Activated naive CD8-positive, alpha-beta T cell treated with anti-CD3 and anti-CD28 coated beads, Interleukin-2, amount 50 U/mL, for 24 hours (primary cell): ENCODE measurements at places on chromosomes 6 and 20.
A peak's percentile ranks its signal among the peaks of the same experiment; 100 is the strongest.

GRCh38 chr20:57714409-57715267 lies 4.8 kb upstream of the PMEPA1 start:
- no peaks in the 10 kb centered on the region for H3K36me3 ChIP-seq
- no peak for DNase-seq
- H3K27me3 ChIP-seq = no peaks in the 10 kb centered on the region
- H3K27ac ChIP-seq = no peak overlapping the region
- H3K4me1 ChIP-seq = peaks cover 32% of the 10 kb centered on the region

GRCh38 chr20:55140631-55141030 lies 665.2 kb downstream of the DOK5 start:
- H3K4me3 ChIP-seq = no peak overlapping the region
- no peak for DNase-seq
- no peaks in the 10 kb centered on the region for H3K27me3 ChIP-seq
- no peak overlapping the region for H3K27ac ChIP-seq
- no peaks in the 10 kb centered on the region for H3K36me3 ChIP-seq
- no peaks in the 10 kb centered on the region for H3K4me1 ChIP-seq

- DNase-seq = no peak
- H3K4me1 ChIP-seq = no peaks in the 10 kb centered on the region
- no peaks in the 10 kb centered on the region for H3K36me3 ChIP-seq
- no peak overlapping the region for H3K27ac ChIP-seq
Measured at GRCh38 chr6:3830806-3831205, 18.4 kb upstream of the FAM50B start.

GRCh38 chr6:4506223-4506622 lies 270.0 kb upstream of the CDYL start:
- H3K27me3 ChIP-seq = peaks cover 24% of the 10 kb centered on the region
- no peak overlapping the region for H3K27ac ChIP-seq
- DNase-seq = no peak
- no peak overlapping the region for H3K4me3 ChIP-seq
- H3K4me1 ChIP-seq = no peaks in the 10 kb centered on the region

DNA sequence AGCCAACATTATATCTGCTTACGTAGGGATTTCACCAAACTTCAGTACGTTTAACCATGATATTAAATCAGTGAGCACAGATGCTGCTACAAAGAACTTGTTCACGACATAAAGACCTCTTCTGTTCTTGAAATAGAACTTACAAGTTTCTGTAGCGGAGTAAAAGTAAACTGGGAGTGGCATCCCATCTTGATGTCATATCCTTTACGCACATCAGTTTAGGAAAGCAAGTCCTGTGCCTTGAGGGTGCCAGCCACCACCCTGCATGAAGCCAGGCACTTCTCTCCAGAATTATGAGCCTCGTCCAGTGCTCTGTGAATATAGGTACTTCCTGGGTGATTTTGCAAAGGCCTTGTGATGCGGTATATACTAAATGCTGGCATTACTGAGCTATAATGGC lies 122.6 kb downstream of the BTBD3 start:
- no peak overlapping the region for H3K27ac ChIP-seq
- no peak overlapping the region for H3K4me3 ChIP-seq
- H3K27me3 ChIP-seq = no peaks in the 10 kb centered on the region
- DNase-seq = no peak

DNA sequence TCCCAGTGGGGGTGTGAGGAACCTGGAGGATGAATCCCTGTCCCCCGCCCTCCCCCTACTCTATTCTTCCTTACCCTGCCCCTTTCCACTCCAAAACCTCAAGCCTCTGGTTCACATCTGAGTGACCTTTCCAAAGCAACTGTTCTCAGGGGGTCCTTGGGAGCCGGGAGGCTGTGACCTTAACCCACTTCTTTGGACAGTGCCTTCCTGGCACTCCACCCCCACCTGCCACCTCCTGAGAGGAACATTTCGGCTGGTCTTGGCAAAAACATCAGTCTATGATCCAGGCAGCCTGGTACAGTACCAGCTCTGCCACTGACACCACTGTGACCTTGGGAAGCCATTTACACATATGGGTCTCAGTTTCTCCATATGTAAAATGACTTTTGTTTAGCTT lies 121.7 kb downstream of the MRPL14 start:
- H3K4me3 ChIP-seq = no peak overlapping the region
- peaks cover 49% of the 10 kb centered on the region for H3K27me3 ChIP-seq
- DNase-seq = no peak
- H3K27ac ChIP-seq = no peak overlapping the region
- peaks cover 20% of the 10 kb centered on the region for H3K4me1 ChIP-seq

DNA sequence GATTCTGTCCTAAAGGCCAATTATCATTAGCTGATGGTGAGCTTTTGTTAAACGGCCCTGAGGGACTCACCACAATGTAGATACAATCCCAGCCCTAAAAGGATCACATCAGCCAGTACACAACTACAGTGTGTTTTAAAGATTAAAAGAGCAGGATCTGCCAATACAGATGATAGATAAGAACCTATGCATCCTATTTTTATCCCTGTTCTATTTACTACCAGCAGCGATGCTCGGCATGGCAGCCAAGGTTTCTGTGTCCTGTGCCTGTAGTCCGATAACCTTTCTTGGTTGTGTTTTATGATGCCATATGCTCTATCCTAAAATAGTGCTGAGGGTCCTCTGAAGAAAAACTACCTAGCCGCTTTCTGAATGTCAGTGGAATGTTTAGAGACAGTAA lies 289.4 kb downstream of the PHACTR1 start:
- H3K36me3 ChIP-seq = no peaks in the 10 kb centered on the region
- H3K27me3 ChIP-seq = peaks cover 10% of the 10 kb centered on the region
- no peak for DNase-seq
- H3K4me3 ChIP-seq = no peak overlapping the region
- H3K27ac ChIP-seq = no peak overlapping the region

DNA sequence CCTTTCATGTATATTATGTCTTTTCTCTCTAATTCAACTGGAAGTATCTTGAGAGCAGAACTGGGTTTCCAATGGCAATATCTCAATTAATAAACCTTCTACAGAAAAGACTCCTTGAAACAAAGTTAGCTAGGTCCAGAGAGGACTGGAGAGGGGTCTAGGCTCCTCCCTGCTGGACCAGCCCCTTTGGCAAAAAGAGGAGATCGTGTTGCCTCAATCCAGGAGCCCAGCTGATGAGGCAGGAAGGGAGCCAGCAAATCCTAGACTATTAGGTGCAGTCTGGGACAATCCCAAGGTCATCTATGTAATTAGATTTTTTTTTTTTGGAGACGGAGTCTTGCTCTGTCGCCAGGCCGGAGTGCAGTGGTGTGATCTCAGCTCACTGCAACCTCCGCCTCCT lies 21.9 kb downstream of the BCL2L1 start:
- no peak for DNase-seq
- no peaks in the 10 kb centered on the region for H3K27me3 ChIP-seq
- peaks cover 72% of the 10 kb centered on the region for H3K36me3 ChIP-seq
- H3K27ac ChIP-seq = peak overlapping the region; percentile 70
- peaks cover 75% of the 10 kb centered on the region for H3K4me1 ChIP-seq

DNA sequence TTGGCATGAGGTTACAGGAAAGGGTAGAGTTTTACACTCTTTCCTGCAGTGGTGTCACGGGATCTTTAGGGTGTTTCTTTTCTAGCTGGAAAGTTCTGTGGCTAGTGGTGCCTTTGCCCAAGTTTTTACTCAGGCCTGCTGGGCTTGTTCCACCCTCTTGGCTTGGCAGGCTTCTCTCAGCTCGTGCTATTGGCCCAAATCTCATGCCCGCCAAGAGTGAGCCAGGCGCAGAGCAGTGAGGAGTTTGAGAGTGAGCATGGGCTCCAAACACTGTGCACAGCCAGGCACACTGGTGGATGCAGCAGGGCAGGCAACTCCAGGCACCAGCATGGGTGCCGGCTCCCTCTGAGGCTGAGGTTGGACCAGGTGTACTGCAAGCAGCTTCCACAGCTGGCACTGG lies 206.5 kb downstream of the SAMD5 start:
- no peak overlapping the region for H3K27ac ChIP-seq
- no peak overlapping the region for H3K4me3 ChIP-seq
- no peak for DNase-seq
- H3K36me3 ChIP-seq = no peaks in the 10 kb centered on the region

- no peak overlapping the region for H3K27ac ChIP-seq
- H3K36me3 ChIP-seq = peaks cover 11% of the 10 kb centered on the region
Measured at GRCh38 chr6:127963495-127963894, 62.6 kb upstream of the THEMIS start.

DNA sequence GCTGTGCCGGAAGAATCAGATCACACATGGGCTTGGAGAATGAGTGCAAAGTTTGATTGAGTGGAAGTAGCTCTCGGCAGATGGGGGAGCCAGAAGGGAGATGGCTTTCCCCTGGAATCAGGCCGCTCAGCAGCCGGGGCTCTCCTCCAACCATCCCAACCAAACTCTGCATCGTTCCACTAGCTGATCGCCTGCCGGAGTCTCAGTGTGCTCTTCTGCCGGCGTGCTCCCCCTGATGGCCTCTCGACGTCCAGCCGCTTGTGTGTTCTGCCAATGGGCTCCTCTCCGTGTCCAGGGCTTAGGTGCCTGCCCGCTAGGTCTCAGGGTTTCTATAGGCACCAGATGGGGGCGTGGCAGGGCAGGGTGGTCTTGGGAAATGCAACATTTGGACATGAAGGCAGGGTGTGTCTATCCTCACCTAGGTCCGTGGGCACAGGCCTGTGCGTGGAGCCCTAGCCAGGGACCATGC lies 4.9 kb upstream of the BIRC7 start:
- no peak for DNase-seq
- H3K27me3 ChIP-seq = peaks cover 36% of the 10 kb centered on the region
- H3K27ac ChIP-seq = no peak overlapping the region
- H3K4me1 ChIP-seq = peaks cover 5% of the 10 kb centered on the region
- H3K36me3 ChIP-seq = no peaks in the 10 kb centered on the region

- no peak overlapping the region for H3K4me3 ChIP-seq
- H3K27me3 ChIP-seq = no peaks in the 10 kb centered on the region
- H3K4me1 ChIP-seq = peaks cover 43% of the 10 kb centered on the region
- H3K27ac ChIP-seq = no peak overlapping the region
- DNase-seq = no peak
Measured at GRCh38 chr20:62624719-62625453, 17.4 kb upstream of the SLCO4A1 start.

DNA sequence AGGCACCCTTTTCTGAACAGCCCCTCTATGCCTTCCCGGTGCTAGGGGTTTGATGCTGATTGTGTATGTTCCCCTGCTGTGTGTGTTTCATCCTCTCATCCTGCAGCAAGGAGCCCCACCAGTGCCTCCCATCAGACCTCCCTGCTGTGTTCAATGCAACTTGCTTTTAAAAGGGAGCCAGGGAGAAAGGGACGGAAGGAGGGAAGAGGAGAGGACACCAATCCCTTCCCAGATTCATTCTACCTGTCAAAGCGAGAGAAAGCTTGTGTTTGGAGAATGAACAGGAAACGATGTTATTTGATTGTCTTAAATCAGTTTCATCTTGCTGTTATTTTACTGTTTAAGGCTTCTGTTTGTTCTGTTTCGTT lies 259.2 kb downstream of the ADGB start:
- H3K27ac ChIP-seq = no peak overlapping the region
- H3K27me3 ChIP-seq = peaks cover 3% of the 10 kb centered on the region
- peaks cover 39% of the 10 kb centered on the region for H3K4me1 ChIP-seq
- DNase-seq = no peak

- peak overlapping the region; percentile 81 for H3K27ac ChIP-seq
- DNase-seq = peak; percentile 75
- H3K4me1 ChIP-seq = peaks cover 57% of the 10 kb centered on the region
- peaks cover 24% of the 10 kb centered on the region for H3K27me3 ChIP-seq
Measured at GRCh38 chr20:4130404-4131189, 115.2 kb upstream of the RNF24 start.

GRCh38 chr6:4174042-4174441 lies 38.7 kb upstream of the ECI2 start:
- H3K4me3 ChIP-seq = no peak overlapping the region
- no peaks in the 10 kb centered on the region for H3K36me3 ChIP-seq
- H3K4me1 ChIP-seq = no peaks in the 10 kb centered on the region
- H3K27ac ChIP-seq = no peak overlapping the region
- peaks cover 1% of the 10 kb centered on the region for H3K27me3 ChIP-seq

DNA sequence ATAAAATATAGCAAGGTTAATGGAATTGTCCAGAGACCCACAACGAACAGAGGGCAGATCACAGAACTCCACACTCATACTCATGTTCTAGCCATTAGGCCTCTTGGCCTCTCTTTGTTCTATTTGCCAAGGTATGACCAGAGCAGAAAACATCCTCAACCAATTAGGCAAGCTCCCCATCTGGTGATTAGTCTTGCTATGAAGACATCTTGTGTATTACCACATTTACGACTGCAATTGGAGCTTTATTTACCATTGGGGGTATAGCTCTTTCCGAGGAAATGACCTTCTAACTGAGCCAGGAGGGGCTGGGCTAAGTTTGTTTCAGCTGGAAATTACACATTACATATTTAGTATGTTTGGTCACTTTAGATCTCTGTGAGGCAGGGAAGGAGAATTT lies 593.9 kb downstream of the CD109 start:
- H3K4me3 ChIP-seq = no peak overlapping the region
- no peak for DNase-seq
- no peaks in the 10 kb centered on the region for H3K27me3 ChIP-seq
- no peak overlapping the region for H3K27ac ChIP-seq

DNA sequence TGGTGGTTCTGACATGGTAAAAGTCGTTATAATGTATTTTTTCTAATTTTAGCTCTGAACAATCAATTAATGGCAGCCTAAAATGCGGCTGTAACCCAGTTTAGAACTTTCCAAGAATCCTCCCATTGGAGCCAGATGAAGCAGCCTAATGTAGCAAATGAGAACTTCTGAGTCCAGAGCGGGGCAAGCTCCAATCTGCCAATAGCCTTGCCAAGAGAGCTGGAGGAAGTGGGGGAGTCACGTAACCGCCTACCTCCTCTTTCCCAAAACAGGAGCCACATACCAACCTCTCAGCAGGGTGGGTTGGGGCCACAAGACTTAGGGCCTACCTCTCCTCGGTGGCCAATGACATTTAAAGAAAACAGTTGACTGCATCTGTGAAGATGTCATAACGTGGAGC lies 230.6 kb downstream of the SOD2 start:
- H3K27me3 ChIP-seq = peaks cover 12% of the 10 kb centered on the region
- no peak overlapping the region for H3K4me3 ChIP-seq
- H3K4me1 ChIP-seq = peaks cover 2% of the 10 kb centered on the region

- H3K36me3 ChIP-seq = peaks cover 40% of the 10 kb centered on the region
- no peaks in the 10 kb centered on the region for H3K27me3 ChIP-seq
- no peak for DNase-seq
Measured at GRCh38 chr6:158050107-158050735, 68.6 kb downstream of the SYNJ2 start.

DNA sequence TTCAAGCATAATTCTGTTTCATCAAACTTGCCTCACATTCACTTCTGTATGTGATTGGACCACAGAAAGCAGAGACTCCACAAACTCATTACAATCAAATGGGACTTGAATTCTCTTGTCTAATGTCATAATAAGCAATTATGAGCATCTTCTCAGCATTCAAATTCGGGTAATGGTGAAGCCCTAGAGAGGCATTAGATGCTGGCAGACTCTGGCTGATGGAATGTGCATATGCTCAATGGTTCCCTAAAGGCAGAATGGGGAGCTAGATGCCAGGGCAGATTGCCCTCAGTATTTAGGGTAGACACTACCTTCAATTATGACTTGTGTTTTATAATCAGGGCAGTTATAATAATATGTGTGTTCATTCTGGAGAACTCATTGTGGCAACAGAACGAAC lies 127.9 kb downstream of the HDGFL1 start:
- H3K4me3 ChIP-seq = no peak overlapping the region
- H3K4me1 ChIP-seq = no peaks in the 10 kb centered on the region
- H3K27me3 ChIP-seq = no peaks in the 10 kb centered on the region
- DNase-seq = no peak
